ENCODE measurements at places on chromosomes 2 and 18. TPM values are rescaled to one million over a fixed set of nuclear protein-coding genes. Genes with fewer than 3 reads are reported as not detected.

- DNase-seq = no peak
Measured at GRCh38 chr2:197821550-197822289, 17.3 kb downstream of the PLCL1 start.

- no peak for DNase-seq
Measured at GRCh38 chr18:49014605-49015267, 64.0 kb upstream of the SMAD7 start.

- DNase-seq = no peak
Measured at GRCh38 chr2:172244419-172245130, 141.9 kb upstream of the DLX2 start.

DNA sequence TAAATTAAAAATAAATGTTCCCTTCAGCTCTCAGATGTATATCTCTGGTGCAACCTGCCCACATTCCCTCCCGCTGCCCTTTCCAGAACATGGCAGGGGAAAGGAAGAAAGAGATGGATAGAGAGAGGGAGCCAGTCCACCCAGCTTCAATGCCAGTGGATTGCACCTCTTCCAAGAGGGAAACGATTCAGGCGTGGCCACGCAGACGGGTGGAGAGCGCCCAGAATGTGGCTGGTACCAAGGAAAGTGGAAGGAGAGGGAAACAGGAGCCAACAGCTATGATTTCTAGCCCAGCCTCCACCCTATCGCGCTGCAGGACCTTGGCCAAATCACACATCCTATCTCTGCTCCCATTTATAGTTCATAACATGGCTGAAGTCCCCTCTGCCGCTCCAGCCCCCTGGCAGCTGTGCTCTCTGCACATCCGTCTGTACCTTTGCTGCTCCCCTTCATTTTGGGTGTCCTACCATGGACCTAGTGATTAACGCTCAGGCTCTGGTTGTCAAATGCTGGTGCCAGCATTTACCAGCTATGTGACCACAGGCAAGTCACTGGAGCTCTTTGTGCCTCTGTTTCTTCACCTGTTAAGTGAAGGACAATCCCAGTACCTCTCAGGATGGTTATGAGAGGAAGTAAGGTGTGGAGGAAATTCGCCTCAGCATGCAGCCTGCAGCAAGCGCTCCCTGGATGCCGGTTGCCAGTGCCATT, 66.5 kb downstream of the SFXN5 start:
- no peak for DNase-seq

DNA sequence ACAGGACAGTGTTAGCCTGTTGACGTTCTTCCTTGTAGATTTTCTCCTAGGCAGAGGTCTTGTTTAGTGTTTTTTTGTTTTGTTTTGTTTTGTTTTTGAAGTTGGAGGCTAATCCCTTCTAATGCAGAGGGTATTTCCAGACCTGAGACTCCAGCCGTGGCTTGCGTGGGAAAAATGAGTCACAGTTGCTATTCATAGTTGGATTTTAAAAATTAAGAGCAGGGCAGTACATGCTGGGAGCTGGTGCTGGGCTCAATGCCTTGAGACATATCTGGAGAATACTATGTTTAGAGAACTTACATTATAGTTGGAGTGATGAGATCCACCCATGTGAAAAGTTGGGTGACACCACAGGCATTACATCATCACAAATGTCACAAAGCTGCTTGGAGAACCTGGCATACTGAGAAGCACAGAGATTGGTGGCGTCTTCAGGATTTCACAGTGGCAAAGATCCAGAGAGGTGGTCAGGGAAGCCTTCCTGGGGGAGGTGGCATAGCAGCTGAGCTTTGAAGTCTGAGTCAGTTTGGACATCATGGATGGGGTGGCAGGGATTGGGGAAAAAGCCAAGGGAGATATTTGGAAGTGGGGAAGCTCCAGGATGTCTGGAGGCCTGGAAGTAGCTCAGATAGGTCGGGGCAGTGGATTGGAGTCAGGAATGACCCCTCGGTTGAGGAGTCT, 249.4 kb downstream of the LOXHD1 start:
- no peak for DNase-seq

The PLCL1 gene
- total RNA-seq = 4.9 TPM

GRCh38 chr2:29326926-29327325, 211.7 kb downstream of the CLIP4 start:
- DNase-seq = no peak

DNA sequence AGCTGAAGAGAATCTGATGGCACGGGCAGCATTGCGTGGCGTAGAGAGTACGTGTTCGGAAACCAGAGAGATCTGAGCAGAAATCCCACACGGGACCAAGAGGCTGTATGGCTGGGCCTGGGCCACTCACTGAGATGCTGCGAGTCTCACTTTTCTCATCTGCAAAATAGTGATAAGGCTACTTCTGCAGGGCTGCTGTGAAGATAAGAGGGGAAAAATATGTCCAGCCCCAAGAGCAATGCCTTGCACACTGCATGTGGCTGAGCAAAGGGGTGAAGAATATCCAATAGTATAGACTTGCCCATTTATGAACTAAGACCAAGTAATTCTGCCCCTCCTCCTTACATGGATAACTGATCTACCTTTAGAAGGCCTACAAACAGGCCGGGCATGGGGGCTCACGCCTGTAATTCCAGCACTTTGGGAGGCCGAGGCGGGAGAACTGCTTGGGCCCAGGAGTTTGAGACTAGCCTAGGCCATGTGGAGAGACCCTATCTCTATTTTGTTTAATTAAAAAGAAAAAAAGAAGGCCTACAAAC, 3.1 kb downstream of the FECH start:
- no peak for DNase-seq

DNA sequence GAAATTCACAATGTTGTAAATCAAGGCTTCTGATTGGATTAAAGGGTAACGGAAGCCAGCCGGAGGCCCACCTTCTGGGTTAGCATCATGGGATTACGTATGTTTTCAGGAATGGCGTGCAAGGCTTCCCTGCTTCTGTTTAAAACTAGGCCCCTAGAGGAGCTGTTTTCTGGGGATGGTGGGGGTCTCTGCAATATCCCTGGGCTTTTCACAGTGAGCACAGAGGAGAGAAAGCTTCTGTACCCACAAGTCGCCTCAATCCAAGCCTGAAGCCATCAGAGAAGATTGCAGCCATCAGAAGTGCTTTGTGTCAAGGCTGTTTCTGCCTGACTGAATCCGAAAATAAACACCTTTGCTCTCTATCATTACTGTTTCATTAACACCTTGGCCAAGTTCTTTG, 226.9 kb upstream of the SMIM21 start:
- DNase-seq = no peak

DNA sequence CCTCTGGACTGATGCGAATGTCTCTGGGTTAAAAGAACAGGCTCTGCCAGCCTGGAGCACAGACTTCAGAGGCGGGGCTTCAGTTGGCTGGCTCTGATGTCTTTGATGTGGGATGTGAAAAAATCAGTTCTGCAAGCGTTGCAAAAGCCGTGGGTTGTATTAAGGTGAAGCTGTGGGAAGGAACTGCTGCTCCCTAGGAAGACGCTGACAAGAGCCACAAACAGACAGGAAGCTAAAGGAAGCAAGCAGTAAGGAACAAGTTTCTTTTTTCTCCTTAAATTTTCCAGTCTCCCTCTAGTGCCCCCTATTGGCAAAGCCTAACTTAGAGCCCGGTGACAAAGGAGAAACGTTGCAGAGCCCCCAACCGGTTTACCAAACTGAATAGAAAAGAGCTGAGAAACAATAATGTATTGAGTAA, 239.0 kb downstream of the CCDC178 start:
- no peak for DNase-seq

The COL4A4 gene
- total RNA-seq = not detected

The PTPRN gene
- 3.1 TPM for total RNA-seq

DNA sequence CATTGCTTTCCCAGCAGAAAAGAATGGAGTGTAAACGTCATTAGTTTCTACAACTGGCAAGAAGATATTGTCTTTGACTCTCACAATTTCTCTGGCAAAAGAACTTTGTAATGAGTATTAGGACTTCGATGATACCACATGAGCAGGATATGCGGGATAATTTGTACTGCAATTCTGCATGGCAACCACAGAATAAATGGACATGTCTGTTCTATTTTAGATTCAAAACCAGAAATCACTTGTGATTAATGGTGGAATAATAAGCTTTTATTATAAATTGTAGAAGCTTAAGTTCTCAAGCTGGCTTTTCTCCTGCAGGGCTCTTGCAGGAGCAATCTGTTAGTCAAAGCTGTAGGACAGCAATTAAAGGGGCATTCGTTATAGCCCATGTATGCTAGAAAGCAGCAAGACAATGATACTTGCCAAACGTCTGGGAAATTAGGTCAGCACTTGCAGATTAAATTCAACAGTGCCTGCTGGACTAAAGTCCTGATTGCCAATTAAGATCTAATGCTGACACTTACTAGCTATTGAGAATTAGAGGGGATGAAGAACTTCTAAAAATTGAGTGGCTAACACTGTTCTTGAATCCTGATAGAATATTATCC, 177.9 kb downstream of the PTH2R start:
- no peak for DNase-seq

GRCh38 chr2:156435718-156436496, at the start of gene GPD2:
GPD2 (plus strand) TSS chr2:156436379; CDS start chr2:156476106, 39,727 bp downstream.
- peak; percentile 76 for DNase-seq

- no peak for DNase-seq
Measured at GRCh38 chr2:112787294-112787693, 3.0 kb upstream of the IL1A start.

- no peak for DNase-seq
Measured at GRCh38 chr2:231139796-231140195, 15.0 kb upstream of the HTR2B start.

- DNase-seq = no peak
Measured at GRCh38 chr18:40152859-40153258, 1802.2 kb upstream of the PIK3C3 start.

- no peak for DNase-seq
Measured at GRCh38 chr18:26474542-26474941, 73.8 kb downstream of the KCTD1 start.

DNA sequence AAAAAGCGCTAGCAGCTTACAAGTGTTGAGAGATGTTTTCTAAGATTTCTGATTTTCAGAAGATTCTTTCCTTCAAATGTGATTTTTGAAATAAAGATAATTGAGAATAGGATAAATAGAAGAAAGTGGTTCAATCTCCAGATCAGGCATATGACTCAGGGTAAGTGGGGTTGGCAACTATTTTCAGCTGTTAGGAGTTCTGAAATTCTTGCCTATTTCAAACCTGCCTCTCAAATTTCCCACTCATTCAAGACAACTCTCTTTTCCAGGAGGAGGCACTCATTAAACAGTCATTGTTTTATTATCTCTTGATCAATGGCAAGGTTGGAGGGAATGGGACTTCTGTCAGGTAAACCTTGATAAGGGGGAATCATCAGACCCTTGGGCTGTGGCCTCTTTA, 138.9 kb downstream of the HNMT start:
- no peak for DNase-seq

DNA sequence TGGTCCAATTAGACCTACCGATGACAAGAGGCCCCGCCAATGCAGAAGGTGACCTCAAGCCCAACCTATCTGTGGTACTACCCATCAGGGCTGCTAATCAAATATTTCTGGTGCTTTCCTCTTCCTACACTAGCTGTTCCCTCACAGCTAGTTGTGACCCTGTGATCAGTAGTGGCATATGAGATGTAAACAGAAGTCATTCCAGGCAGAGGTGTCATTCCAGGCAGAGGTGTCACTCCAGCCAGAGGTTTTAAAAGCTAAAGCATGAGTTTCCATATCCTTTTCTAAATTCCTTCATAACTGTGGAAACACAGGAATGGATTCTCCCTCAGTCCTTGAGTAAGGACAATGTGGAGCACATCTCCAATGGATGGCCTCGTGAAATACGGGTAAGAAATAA, 110.9 kb upstream of the DNAJC10 start:
- DNase-seq = no peak

The NPPC gene
- total RNA-seq = 0.41 TPM

DNA sequence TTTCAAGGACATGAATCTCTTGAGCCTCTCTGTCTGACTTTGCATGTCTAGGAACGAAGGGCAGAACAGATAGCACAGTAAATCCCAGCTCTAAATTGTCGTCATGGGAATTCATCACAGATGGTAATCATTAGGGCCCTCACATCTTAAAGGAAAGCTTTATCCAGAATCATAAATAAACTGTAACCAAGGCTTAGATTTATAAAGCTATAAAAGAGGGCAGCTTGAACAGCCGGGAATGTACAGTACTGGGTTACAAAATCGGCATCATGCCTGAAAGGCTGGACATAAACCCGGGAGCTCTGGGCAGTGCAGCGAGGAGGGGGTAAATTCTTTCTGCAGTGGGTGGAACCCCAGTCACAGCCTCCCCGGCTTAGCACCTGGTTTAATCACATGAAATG, 144.4 kb downstream of the GFPT1 start:
- DNase-seq = no peak
